SHP77 treated with DMSO at 0.1 percent for 48 hours (cell line): ENCODE measurements at places on chromosomes 6 and 20.

GRCh38 chr6:89350281-89350966 is 2.1 kb downstream of the UBE2J1 start:
- no peak for DNase-seq

DNA sequence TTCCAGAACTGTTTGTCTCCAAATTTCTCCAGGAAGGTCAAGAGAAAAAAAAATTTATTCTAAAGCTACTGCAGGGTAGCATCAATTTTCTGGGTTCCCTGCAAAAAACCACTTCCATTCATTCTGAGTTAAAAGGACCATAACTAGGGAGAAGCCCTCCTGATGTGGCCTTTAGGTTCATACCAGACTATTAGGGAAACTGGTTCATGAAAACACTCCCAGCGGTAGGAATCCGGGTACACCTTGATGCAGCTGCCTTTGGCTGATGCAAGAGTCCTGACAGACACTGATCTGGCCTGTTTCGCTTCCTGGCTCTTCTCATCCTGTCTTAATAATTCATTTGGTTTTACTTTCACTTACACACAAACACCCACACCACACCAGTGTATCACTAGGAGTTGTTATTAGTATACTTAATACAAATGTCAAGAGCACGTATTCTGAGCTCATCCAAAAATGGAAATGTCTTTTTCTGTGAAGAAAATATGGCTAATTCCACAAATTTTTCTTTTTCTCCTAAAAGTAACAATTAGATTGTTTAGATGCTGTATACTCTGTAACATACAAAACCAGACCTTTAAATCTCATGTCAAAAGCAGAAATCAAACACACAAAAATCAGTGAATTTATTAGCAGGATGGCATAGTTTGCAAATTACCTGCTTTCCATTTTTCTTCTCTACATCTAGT is 38.4 kb upstream of the ARHGAP18 start:
- peak; percentile 37 for DNase-seq

DNA sequence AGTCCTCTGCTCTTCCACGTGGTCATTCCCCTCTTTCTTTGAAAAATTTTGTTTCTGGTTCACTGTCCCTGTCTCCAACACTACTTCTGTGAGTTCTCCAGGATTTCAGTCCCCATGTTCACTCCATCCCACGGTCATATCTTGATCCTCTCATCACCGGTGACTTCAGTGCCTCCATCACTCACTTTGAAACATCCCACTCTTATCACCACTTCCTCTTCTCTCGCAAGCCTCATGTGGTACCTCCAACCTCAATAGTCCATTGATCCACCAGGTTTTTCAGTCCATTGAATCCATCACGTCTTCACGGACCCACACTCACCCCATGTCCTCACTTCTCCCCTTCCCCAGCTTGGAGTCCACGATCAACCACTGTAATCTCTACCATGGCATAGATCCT is 64.8 kb downstream of the CARMIL1 start:
- DNase-seq: no peak

GRCh38 chr6:165704045-165704748 is 41.2 kb upstream of the PDE10A start:
- no peak for DNase-seq

GRCh38 chr6:79536585-79536953 is 661 bp downstream of the LCA5 start:
- no peak for DNase-seq
